B cell (primary cell): ENCODE measurements at places on chromosomes 2 and 18. TPM values are rescaled to one million over a fixed set of nuclear protein-coding genes. Genes with fewer than 3 reads are reported as not detected.

Gene SERPINB11
- total RNA-seq, result not detected in 2 replicates

Gene IL1RN
- total RNA-seq, result not detected in 2 replicates

Gene SLC9A4
- total RNA-seq, result 0.07 and 0.20 TPM in 2 replicates

Gene PGAP1
- 21.8 and 22.9 TPM in 2 replicates for total RNA-seq
